NCI-H2171 treated with DMSO at 0.1 percent for 48 hours (cell line): ENCODE measurements at places on chromosomes 3 and 15.

DNA sequence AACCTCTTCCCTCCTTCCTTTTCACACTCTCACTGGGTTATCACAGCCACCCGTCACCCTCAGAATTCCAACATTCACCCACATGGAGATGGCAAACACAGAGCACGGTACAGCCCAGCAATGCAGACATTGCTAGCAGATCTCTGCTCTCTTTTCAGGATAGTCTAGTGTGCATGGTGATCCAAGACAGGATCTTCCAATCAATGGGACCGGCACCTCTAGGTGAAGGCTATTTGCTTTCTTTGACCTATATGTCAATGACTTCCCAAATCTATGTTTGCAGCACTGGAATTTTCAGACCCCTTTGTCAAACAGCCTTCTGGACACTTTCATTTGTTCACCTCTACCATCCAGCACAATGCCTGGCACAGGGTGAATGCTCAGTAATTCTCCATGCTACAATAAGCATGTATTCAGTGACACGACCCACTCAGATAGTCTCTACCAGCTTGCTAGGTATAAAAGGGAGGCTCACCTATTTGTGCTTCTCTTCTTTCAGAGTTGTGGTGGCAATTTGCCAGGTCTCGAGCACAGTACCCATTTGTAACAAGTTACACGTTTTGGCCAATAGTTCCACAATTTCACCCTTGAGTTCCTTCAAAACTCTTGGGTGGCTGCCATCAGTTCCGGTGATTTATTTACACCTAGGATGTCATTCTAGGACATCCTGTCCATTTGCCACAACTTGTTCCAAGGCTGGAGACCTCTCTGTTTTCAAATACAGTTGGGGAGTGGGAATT is 279.1 kb upstream of the ICE2 start:
- peak; percentile 71 for DNase-seq

DNA sequence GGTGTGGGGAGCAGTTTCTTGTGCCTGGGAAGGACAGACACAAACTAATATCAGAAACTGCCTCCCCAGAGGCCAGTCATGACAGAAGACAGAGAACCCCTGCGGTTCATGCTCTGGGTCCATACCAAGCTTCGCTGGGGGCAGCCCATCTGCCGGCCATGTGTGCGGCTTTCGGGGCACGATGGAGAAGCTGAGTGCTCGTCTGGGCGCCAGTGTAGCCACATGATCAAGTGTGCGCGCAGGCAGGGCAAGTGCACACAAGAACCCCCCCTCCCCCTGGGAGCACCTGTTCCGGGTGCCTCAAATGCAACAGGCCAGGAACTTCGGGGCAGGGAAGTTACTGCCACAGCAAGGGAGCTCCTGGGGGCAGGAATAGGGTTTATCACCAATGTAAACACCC is 1.8 kb downstream of the ADAMTS17 start:
- DNase-seq = no peak

DNA sequence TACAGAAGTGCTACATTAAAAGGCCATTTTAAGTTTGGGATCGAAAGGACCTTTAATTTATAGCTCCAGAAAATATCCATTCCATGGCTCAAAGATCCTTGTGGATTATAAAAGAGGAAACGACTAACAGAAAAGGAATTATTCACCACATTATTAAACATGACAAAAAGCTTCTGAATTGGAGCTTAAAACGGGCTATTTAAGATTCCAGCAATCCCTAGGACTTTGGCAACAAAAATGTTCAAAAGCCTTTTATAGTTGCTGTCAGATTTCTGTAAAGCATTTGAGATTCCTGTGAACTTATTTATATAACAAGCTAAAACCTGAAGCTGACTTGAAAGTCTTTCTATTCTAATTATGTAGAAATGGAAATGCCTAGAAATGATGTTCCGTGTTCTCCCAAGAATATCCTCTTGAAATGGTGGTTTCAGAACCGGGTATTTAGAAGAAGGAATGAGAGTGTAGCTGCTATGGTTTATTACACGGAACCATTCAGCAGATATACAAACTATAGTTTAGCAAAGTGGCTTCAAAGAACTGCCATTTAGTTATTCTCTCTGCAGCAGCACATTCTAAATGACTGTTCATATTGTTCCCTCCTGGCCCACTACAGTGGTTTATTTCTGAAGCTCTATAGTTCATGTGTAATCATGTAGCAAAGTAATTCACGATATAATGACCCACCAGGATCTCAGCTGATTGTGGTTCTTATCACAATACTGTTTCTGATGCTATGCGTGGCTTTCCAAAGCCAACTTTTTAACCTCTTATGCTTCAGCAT is 961.7 kb downstream of the FHIT start:
- no peak for DNase-seq

DNA sequence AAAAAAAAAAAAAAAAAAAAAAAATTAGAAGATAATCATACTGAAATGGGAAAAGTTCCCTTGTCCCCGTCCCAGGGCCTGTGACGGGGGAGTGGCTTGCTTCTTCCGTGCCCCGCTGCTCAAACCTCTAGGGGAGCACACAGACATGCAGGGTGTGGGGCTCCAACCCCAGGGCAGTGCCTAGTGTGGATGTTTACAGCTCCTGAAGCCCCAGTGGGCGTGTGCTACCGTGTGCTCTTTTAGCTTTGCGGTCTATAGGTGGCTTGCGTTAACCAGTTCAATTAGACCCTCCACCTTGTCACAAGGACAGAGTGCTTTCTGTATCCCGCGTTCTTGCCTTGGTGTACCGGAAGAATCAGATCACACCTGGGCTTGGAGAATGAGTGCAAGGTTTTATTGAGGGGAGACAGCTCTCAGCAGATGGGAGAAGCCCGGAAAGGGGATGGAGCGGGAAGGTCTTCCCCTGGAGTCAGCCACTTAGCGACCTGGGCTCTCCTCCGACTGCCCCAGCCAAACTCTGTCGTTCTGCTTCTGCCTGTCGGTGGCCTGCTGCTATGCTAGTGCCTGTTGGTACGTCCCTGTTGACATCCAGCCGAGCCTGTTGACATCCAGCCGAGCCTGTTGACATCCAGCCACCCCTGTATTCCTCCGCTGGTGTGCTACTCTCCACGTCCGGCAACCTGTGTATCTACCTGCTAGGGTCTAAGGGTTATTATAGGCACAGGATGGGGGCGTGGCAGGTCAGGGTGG is 569.8 kb downstream of the VGLL3 start:
- DNase-seq = no peak

GRCh38 chr15:75697523-75697922 is 15.1 kb downstream of the CSPG4 start:
- DNase-seq = no peak

GRCh38 chr3:155010416-155010815 is 69.7 kb upstream of the MME start:
- no peak for DNase-seq

- DNase-seq = no peak
Measured at GRCh38 chr3:191695131-191695814, 234.3 kb downstream of the PYDC2 start.

DNA sequence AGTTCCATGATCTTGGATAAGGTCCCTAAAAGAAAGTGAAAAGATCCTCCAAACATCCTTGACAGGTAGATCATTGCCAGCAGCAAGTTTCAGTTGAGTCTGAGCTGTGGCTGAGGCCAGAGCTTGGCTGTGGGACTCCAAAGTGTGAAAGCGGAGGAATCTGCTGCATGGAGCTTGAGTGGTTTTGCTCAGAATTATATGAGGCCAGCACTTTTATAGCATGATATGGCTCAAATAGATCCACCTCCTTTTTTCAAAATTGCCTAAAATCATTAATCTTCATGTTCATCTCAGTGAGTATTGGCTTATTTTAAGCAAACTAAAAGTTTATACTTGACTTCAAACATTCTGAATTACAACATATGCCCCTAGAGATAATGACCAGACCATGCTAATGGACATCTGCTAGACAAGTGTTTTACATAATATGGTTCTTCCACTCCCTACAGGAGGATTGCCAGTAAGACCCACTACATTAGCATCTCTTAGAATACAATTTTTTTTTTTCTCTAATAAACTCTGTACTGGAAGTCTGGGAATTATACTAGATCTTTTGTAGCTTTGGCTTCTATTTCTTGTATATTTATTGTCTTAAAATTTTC is 368.1 kb downstream of the ZPLD1 start:
- DNase-seq = no peak

DNA sequence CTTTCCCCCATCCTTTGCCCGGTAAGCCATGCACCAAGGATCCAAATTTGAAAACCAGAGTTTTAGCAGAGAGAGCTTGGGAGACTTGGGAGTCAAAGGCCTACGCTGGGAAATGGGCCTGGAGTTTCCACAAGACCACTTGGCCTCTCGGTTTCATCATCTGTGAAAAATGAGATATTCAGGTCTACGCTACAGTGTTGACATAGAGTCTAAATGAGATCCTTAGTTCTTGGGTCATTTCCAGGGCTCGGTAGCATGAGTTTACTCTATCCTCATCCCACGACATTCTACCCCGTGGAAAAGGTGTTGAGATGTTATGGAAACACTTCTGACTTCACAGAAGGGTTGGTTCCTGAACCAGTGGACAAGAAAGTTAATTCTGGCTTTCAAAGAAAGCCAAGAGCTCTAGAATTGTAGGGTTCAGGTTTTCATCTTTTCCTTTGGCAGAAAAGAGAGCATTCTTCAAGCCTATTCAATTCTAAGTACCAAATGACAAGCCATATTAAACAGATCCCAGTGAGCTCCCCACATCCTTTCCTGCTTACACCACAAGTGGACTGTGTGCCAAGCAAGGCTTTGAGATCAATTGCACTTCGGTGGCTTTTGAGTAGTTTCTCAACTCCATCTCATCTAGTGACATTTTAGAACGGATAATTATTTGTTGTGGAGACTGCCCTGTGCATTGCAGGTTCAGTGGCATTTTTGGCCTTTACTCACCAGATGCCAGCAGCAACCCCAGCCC is 219.7 kb downstream of the SLCO3A1 start:
- DNase-seq = no peak

- DNase-seq = no peak
Measured at GRCh38 chr3:112606098-112606497, 34.8 kb downstream of the CCDC80 start.

GRCh38 chr3:77420336-77420735 is 380.4 kb downstream of the ROBO2 start:
- peak; percentile 59 for DNase-seq

GRCh38 chr3:37944391-37944842 is 46.2 kb upstream of the VILL start:
- no peak for DNase-seq

GRCh38 chr15:41919954-41920538 is 26.2 kb upstream of the SPTBN5 start:
- no peak for DNase-seq

DNA sequence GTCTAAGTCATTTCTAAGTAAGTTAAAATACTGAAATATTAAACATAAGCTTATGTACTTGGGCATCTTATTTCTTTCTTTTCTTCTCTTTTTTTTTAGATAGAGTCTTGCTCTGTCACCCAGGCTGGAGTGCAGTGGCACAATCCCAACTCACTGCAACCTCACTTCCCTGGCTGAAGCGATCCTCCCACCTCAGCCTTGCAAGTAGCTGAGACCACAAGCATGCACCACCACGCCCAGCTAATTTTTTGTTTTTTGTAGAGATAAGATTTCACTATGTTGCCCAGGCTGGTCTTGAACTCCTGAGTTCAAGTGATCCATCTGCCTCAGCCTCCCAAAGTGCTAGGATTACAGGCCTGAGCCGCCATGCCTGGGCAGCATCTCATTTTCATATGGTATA is 16.0 kb upstream of the ZNF710 start:
- DNase-seq = no peak

- DNase-seq = peak; percentile 73
Measured at GRCh38 chr15:71743861-71744382, 66.4 kb upstream of the NR2E3 start.

GRCh38 chr15:39016706-39017105 is 452.1 kb upstream of the RASGRP1 start:
- DNase-seq = no peak

- no peak for DNase-seq
Measured at GRCh38 chr15:42344763-42345162, 14.5 kb upstream of the CAPN3 start.

GRCh38 chr3:81871358-81872155 is 110.1 kb upstream of the GBE1 start:
- peak; percentile 7 for DNase-seq

DNA sequence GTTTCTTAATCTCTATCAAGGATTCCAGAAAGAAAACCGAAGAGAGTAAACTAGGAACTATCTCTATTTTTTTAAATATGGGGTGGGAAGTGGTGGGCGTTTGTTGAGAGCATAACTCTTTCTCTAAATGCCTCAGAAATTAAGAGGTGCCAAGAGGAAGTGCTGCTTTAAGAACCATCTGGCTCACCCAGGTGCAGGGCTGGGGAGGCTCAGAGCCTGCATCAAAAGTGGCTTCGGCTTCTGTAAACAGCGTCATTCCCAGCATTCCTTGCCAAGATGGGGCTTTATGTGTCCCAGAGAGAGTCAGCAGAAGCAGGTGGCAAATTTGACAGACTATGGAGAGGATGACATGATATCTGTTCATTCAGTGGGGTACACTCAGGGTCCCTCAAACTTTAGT is 123.3 kb upstream of the BFSP2 start:
- peak; percentile 84 for DNase-seq

DNA sequence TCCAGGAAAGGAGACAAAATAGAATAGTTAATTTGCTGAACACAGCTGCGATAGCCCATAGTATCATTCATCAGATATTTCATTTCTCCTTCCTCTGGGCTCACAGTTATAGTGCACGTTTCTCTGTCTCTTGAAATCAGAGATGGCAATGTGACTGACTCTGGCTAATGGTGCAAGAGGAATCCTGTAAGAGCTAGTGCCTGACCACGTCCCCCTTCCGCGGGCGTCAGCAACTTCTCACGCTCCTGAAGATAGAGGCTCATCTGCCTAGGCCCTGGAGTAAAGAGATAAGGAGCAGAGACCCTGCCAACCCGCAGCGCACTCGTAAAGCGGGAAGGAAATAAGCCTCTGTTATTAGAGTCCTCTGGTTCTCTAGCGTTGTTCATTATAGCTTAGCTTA is 391.8 kb downstream of the VPS13C start:
- DNase-seq = no peak

DNA sequence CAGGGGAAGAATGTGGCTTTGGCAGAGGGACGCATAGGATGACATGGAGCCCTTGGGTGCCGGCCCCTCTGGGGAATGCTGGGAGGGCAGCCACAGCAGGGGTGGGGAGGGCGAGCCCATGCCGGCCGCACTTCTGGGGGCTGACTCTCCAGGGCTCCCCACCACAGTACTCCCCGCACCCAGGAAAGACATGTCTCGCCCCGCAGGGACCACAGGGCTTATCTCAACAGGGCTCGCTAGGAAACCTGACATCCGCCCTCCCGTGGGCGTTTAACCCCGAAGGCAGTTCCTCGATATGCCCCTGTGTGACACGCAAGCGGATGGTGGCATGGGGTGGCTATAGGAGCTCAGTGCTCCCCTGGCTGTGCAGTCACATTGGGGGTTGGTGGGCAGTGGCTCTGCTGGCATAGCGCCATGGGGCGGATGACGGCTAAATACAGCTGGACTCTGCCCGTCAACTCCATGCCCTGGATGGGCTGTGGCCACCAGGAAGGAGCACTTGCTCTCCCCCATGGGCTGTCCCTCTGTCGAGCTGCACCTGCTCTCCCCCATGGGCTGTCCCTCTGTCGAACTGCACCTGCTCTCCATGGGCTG is 141.4 kb downstream of the ADAMTS17 start:
- no peak for DNase-seq

- no peak for DNase-seq
Measured at GRCh38 chr15:70166506-70167087, 68.9 kb upstream of the TLE3 start.
